ENCODE measurements at places on chromosomes 3 and 15.

DNA sequence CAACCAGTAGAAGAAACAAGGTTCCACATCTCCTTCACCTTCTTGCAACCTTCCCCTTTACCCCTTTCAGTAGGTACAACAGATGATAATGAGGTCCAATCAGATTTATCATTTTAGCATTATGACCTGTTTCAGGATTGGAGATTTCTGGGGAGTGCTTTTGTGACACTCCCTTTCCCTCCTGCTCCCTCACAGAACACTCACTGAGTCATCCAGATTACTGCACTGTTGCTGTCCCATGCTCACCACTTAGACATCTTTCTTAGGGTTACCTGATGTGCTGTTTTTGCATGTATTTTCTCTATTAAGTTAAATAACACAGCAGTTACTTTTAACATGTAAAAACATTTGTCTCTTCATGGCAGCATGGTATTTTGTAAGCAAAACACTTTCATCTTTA is 118.5 kb downstream of the MFSD1 start:
- DNase-seq: peak; percentile 17

DNA sequence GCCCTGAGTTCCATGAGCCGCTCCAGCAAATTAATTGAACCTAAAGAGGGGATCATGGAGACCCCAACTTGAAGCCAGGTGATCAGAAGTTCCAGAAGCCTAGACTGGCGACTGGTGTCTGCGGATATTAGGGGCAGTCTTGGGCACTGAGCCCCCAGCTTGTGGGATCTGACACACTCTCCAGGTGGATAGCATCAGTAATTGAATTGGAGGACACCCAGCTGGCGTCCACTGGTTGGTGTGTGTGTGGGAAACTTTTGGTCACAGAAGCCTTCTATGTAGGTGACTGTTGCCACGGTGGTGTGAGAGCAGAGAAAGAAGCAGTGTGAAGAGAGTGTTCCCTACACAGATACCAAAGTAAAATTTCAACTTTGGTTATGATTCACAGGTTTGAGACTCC is 106.0 kb upstream of the ADPGK start:
- DNase-seq: no peak

- DNase-seq: no peak
Measured at GRCh38 chr3:58237941-58238681, 519 bp downstream of the ABHD6 start.

- peak; percentile 61 for DNase-seq
Measured at GRCh38 chr3:149628957-149629670, 28.7 kb downstream of the WWTR1 start.

GRCh38 chr3:64262574-64263114 is 37.4 kb upstream of the PRICKLE2 start:
- DNase-seq: no peak

GRCh38 chr3:134136604-134137003 is 106.9 kb upstream of the SLCO2A1 start:
- DNase-seq: no peak

DNA sequence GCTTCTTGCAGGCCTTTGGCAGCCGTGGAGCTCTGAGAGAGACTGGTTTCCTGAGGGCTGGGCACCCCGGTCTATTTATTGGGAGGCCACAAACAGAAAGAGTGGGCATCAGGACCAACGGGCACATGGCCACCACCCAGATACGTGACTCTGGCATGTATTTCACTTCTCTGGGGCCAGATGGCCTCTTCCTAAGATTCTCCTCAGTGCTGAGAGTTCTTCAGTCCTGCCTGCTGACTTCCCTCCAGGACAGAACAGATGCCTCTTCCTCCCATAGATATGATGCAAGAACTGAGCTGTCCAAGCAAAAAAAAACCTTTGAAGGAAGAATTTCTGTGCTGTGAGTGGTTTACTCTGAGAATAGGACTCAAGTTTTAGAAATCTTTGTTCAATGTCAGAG is 107.7 kb downstream of the IGF2BP2 start:
- peak; percentile 86 for DNase-seq

DNA sequence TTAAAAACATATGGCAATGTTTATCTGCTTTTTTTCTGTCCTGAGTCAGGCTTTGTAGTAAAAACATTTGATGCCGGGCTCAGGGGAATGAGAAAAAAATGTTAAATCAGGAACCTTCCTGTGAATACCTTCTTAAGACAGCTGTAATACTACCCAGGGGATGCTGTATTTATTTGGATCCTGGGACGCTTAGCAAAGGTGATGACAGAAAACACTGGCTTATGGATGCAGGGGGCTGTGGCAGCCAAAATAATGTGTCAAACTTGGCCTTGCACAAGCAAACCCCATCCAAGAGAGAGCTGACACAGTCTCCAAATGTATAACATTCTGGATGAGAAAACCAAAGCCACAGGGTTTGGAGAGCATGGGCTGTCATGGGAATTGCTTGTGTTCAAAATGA is 438.2 kb upstream of the PROK2 start:
- no peak for DNase-seq

DNA sequence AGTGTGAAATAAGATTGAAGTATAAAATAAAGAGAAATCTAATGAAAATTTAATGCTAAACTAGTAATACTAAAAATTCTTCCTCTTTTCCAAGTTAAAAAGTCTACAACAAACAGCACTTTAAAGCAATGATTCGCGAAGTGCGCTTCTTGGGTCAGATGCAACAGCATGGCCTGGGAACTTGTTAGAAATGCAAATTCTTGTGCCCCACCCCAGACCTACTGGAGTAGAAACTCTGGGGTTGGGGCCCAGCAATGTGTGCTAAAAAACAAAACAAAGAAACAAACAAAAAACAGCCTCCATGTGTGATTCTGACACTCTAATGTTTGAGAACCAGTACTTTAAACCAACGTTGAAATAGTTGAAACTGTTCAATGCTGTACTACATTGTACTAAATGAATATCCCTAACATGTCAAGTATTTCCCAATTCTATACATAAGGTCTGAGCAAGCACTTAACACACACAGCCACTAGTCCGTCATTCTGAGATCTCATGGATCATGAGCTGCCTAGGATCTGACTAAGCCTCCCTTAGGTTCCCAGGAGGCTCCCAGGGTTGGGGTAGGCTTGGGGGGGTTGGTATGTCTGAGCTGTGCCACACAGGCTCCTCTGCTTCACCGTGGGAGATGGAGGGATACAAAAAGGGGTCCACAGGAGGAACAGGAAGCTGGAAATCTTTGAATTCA is 6.1 kb downstream of the RASGRP1 start:
- DNase-seq: peak; percentile 14

DNA sequence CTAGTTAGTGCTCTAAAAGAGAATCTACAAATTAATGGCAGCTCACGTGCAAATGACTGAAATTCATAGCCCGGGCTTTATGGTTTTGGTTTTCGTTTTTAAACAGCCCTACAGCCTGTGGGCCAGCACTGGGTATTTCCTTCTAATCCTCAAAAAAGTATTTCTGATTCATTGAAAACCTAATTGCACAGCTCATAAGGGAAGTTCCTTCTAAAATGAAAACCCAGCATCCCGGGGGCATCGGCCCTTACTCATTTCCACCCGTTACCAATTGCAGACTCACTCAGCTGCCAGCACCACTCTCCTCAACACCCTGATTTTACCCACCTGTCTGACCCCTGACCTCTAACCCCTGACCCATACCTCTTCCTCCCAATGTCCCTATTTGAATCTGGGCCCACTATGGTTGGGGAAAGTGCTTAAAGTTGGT is 59.5 kb upstream of the ZNF148 start:
- DNase-seq: no peak

- DNase-seq: no peak
Measured at GRCh38 chr3:159887168-159887567, 101.5 kb upstream of the IL12A start.

DNA sequence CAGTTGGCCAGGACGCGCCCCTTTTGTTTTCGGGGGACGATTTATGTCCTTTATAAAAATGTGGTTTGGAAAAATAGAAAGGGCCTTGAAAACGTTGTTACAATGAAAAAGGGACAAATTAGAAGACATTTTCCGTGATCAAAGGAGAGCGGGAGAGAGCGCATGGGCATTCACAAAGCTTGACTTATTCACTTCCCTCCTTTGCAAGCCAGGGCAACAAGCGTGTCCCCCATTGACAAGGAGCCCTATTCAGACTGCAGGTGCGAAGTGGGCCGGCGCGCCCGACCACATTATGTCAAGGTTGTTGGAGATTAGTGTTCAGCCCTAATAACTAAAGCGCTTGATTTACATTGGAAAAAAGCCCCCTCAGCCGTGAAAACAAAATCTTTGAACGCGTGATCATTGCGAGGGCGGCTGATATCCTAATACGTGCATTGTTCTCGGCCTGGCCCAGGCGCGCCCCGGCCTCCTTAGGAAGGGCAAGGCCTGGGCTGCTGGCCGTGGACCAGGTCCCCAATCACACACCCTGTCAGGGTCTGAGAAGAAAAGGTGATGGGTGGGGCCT is 25.9 kb downstream of the ZIC4 start:
- no peak for DNase-seq

GRCh38 chr3:13706886-13707285 is 158.0 kb downstream of the FBLN2 start:
- DNase-seq: no peak

- DNase-seq: peak; percentile 47
Measured at GRCh38 chr3:29463304-29463703, 182.4 kb downstream of the RBMS3 start.

DNA sequence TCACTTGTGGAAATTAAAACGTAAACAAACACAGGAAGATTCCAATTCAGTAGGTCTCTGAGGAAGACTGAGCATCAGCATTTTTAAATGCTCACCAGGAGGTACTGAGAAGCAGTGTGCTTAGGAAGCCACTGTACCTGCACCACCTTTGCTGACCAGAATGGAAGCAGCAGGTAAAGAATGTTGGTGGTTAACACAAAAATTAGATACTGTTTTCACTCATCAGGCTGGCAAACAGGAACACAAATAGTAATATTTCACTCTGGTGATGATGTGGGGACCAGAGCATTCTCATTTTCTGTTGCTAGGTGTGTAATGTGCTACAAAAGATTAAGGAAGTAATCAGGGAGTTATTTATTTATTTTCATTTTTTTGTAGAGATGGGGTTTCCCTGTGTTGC is 29.9 kb upstream of the GHSR start:
- no peak for DNase-seq

GRCh38 chr3:193819117-193820010 is 226.4 kb downstream of the OPA1 start:
- no peak for DNase-seq

- no peak for DNase-seq
Measured at GRCh38 chr3:36521007-36521379, 140.7 kb downstream of the STAC start.

DNA sequence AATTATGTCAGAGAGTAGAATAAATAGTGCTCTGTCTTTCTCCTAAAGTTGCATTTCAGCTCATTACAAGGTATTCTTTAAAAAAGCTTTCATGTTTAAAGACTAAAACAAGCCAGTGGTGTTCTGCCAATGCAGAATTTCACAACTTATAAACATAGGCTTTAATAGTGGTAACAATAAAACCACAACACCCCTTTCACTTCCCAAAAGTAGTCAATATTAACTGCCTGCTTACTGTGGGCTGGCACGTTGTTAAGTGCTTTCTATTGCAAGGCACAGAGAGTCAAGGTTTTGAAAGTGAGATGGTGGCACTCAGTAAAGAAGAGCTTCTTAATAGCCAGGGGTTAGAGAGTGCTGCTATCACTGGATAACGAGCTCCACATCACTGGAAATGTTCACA is 8.4 kb upstream of the RTP1 start:
- DNase-seq: peak; percentile 51

GRCh38 chr3:31636694-31637442 is 104.1 kb downstream of the STT3B start:
- no peak for DNase-seq

DNA sequence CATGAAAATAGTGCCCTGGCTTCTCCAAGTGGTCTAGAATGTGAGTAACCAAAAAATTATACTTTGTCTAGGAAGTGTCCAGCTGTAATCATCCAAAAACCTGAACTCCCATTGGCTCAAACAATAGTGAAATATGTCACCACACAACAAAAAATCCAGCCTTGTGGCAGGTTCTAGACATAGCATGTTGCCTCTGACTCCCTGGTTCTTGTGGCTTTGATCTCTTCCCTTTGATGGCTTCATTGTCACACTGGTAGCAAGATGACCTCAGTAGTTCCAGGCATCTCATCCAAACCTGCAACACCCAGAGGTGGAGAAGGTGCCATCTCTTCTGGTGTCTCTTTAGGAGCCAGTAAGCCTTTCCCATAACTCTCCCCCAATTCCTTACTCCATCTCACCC is 74.7 kb downstream of the CMSS1 start:
- no peak for DNase-seq

GRCh38 chr3:53693451-53693850 is 152.8 kb downstream of the CHDH start:
- no peak for DNase-seq

DNA sequence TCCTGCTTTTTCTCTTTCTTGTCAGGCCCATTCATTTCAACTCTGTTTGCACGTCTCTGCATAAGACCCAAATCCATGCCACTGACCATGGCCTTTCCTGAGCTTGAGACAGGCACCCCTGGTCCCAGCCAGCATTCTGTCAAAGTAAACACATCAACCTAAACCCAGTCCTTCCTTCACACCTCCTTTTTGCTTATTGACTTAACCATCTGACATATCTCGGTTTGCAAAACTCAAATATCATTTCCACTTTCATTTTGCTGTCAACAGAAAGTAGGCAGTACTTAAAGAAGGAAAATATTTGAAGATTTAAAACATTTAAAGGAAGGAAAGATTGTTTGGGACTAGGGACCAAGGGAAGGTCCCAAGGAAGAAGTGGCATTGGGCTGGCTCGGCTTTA is 48.2 kb upstream of the KBTBD8 start:
- DNase-seq: no peak

DNA sequence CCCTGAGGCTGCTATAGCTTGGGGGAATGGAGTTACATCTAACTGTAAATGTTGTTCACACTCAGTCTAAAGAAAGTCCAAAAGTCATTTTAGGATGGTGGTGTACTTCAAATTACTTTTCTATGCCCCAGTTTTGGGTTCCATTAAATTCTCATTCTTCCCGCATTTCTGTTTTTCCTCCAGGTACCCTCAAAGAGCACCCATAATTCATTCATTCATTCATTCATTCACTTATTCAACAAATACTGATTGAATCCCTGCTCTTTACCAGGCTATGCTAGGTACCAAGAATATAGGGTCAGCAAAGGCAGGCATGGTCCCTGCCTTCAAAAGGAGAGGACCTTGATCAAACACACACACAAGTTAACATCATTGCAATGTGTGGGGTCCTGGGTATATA is 76.1 kb downstream of the CCNL1 start:
- no peak for DNase-seq

DNA sequence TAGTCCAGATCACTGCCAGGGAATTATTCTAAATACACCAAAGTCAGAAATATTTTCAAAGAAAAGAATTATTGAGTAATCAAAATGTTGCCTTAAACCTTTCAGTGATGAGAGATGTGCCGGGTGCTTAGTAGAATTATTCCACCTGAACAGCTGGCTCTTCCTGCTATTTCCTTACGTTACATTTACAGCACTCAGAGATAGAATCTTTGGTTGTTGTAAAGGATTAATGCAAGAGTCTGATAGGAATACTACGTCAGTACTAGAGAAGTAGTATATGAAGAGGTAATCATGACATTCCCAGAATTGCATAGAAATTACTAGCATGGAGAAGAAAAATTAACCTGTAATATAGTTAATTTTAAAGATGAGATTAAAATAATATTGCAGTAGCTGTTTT is 50.9 kb upstream of the ZDHHC23 start:
- DNase-seq: no peak
